IPS DF 6.9 (cell line): ENCODE measurements at places on chromosomes 12 and 14.

- H3K4me3 ChIP-seq = no peak overlapping the region
- H3K36me3 ChIP-seq = peaks cover 34% of the 10 kb centered on the region
- H3K27ac ChIP-seq = no peak overlapping the region
- H3K27me3 ChIP-seq = no peaks in the 10 kb centered on the region
These were observed 7.4 kb downstream of the LRP1-AS start for GRCh38 chr12:57139796-57140649.

GRCh38 chr14:77221241-77221871 is 39.8 kb downstream of the TMEM63C start:
- no peak overlapping the region for H3K27ac ChIP-seq
- H3K4me3 ChIP-seq = no peak overlapping the region
- H3K36me3 ChIP-seq = no peaks in the 10 kb centered on the region
- peaks cover 20% of the 10 kb centered on the region for H3K4me1 ChIP-seq
- DNase-seq = no peak

DNA sequence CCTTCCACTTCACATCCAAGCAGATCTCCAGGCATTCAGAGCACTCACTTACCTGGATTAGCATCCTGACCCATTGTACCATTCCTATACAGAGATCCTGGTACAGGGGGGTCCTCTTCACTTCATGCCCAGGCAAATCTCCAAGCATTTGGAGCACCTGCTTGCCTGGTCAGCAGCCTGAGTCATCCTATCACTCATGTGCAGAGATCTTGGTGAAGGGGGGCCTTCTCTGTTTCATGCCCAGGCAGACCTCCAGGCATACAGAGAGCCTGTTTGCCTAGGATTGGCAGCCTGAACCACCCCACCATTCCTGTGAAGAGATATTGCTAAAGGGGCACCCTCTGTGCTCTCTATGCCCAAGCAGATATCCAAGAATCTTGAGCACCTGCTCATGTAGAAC is 111.1 kb upstream of the CCDC175 start:
- no peak overlapping the region for H3K27ac ChIP-seq
- no peaks in the 10 kb centered on the region for H3K36me3 ChIP-seq
- no peak for DNase-seq
- no peaks in the 10 kb centered on the region for H3K4me1 ChIP-seq
- H3K27me3 ChIP-seq = no peaks in the 10 kb centered on the region

DNA sequence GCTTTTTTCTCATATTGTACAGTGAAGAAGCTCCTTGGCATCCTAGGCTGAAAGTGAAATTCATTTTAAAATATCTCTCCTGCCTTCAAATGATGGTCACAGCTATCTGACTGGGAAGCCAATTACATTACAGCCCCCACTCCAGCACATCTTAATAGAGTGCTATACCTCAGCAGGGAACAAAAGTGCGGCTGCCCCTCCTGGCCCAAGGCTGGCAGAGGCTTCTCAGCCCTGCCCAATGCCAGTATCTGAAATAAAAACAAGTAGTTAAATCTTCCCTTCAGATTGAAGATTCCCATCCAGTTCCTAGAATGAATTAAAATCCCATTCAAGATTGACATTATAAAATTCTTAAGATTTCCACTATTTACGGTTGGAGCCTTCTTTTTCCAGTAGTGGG is 54.9 kb upstream of the GNG2 start:
- H3K27me3 ChIP-seq = no peaks in the 10 kb centered on the region
- H3K4me1 ChIP-seq = no peaks in the 10 kb centered on the region
- H3K27ac ChIP-seq = no peak overlapping the region
- DNase-seq = no peak
- H3K4me3 ChIP-seq = no peak overlapping the region
- H3K36me3 ChIP-seq = no peaks in the 10 kb centered on the region

GRCh38 chr14:24798911-24799462 is 165.0 kb upstream of the GZMB start:
- no peak for DNase-seq
- no peak overlapping the region for H3K4me3 ChIP-seq
- no peaks in the 10 kb centered on the region for H3K4me1 ChIP-seq
- H3K27ac ChIP-seq = no peak overlapping the region
- H3K36me3 ChIP-seq = no peaks in the 10 kb centered on the region

- H3K4me3 ChIP-seq = no peak overlapping the region
- no peak overlapping the region for H3K27ac ChIP-seq
- no peaks in the 10 kb centered on the region for H3K4me1 ChIP-seq
- no peaks in the 10 kb centered on the region for H3K27me3 ChIP-seq
- no peaks in the 10 kb centered on the region for H3K36me3 ChIP-seq
These were observed 266.9 kb downstream of the CCDC91 start for GRCh38 chr12:28456934-28457710.

- H3K36me3 ChIP-seq = no peaks in the 10 kb centered on the region
- H3K4me3 ChIP-seq = no peak overlapping the region
- DNase-seq = no peak
- H3K27me3 ChIP-seq = no peaks in the 10 kb centered on the region
- no peak overlapping the region for H3K27ac ChIP-seq
These were observed 910.4 kb downstream of the VRK1 start for GRCh38 chr14:97707603-97708002.

DNA sequence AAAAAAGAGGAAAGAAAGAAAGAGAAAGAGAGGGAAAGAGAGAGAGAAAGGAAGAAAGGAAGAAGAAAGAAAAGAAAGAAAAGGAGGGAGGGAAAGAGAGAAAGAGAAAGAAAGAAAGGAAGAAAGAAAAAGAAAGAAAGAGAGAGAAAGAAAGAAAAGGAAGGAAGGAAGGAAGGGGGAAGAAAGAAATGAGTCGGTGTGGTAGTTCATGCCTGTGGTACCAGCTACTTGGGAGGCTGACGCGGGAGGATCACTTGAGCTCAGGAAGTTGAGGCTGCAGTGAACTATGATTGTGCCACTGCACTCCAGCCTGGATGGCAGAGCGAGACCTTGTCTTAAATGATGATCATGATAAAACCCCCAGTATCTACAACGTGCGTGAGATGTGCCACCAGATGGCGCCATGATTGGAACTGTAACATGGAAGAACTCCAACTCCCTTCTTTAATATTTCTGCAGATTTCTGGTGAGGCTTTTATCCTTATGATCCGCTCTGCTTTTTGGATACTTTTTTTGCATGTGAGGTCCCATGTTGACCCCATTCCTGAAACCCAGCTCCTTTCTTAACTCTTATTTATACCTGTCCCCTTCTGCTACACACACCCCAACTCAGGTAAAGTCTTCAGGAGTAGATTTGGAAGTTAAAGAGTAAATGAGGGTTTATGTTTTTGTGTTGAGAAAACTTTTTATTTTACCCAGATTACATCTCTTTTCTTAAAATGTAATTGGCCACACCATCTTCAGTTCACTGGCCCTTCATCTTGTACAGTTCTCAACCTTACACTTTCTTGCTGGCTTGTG is 25.6 kb downstream of the RNASE10 start:
- H3K36me3 ChIP-seq = no peaks in the 10 kb centered on the region
- H3K4me1 ChIP-seq = no peaks in the 10 kb centered on the region
- no peaks in the 10 kb centered on the region for H3K27me3 ChIP-seq
- no peak overlapping the region for H3K27ac ChIP-seq

GRCh38 chr12:109950625-109951024 is 45.5 kb downstream of the GIT2 start:
- no peaks in the 10 kb centered on the region for H3K27me3 ChIP-seq
- no peak for DNase-seq
- H3K36me3 ChIP-seq = peaks cover 8% of the 10 kb centered on the region; the same call in 1 of the 2 replicates
- H3K4me1 ChIP-seq = peaks cover 5% of the 10 kb centered on the region; the same call in 1 of the 2 replicates
- no peak overlapping the region for H3K27ac ChIP-seq

- no peaks in the 10 kb centered on the region for H3K4me1 ChIP-seq
- H3K36me3 ChIP-seq = no peaks in the 10 kb centered on the region
- no peak overlapping the region for H3K27ac ChIP-seq
These were observed 139.4 kb downstream of the STXBP6 start for GRCh38 chr14:24910408-24910986.

- 0 out of 2 replicates have a peak, but pooled peaks cover 1% of the 10 kb centered on the region for H3K4me1 ChIP-seq
- H3K4me3 ChIP-seq = no peak overlapping the region
- DNase-seq = no peak
- no peak overlapping the region for H3K27ac ChIP-seq
These were observed 74.0 kb downstream of the KIF21A start for GRCh38 chr12:39368891-39369290.

- no peak for DNase-seq
- H3K27me3 ChIP-seq = no peaks in the 10 kb centered on the region
- no peaks in the 10 kb centered on the region for H3K36me3 ChIP-seq
- no peak overlapping the region for H3K27ac ChIP-seq
These were observed 215.5 kb downstream of the DPF3 start for GRCh38 chr14:72678356-72678755.

DNA sequence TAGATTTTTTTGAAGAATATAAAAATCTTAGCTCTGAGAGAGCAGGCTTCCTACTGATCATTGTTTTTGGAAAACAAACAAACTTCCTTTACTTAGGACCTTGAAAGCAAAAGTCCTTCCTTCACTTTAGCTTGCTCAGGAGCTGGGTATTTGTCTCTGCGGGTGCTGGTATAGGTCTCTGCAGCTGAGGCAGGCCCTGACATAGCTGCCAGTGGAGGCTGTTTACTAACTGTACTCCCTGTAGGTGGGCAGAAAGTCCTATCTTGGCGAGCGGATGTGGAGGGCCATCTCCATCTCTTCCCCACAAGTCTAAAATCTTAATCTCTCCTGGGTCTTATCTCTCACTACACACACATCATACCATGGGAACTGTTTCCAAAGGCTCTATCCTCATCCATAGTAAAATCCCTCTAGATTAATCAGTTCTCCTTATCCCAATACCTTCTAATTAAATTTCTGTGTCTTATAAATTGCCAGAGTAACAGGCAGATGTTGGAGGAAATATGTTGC is 4.1 kb upstream of the MIA2 start:
- H3K4me3 ChIP-seq = no peak overlapping the region
- no peak overlapping the region for H3K27ac ChIP-seq
- no peak for DNase-seq

DNA sequence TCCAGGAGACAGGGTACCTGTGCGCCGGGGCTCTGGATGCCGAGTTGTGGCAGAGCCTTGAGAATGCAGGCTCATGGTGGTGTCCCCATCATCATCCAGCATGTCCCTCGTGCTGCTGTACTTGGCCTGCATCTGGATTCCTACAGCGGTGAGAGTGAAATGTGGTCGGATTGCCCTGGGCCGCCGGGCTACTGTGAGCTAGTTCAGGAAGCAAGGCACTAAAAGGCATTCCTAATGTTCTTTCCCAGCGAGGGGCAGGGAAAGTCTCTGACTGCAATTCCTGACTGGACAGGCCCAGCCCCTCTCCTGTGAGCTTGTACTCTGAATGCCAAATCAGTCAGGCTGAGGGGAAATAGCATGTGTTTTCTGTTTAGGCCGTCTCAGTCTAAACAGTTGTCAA is at the start of gene CLEC1A:
Gene CLEC1A (minus strand): TSS at position 195 of the 400 bp plus-strand sequence. CDS start 63 bp downstream, at position 132.
- no peaks in the 10 kb centered on the region for H3K36me3 ChIP-seq
- no peak within 1 kb of the TSS for H3K4me3 ChIP-seq
- H3K27me3 ChIP-seq = no peaks in the 10 kb centered on the region

- no peaks in the 10 kb centered on the region for H3K27me3 ChIP-seq
- peaks cover 3% of the 10 kb centered on the region; the same call in 1 of the 2 replicates for H3K4me1 ChIP-seq
These were observed 163.0 kb upstream of the E2F7 start for GRCh38 chr12:77228376-77228775.

- H3K27ac ChIP-seq = no peak overlapping the region
- no peaks in the 10 kb centered on the region for H3K27me3 ChIP-seq
- no peak overlapping the region for H3K4me3 ChIP-seq
- H3K4me1 ChIP-seq = no peaks in the 10 kb centered on the region
These were observed 541.8 kb upstream of the FBXO33 start for GRCh38 chr14:39974036-39974435.

- no peak overlapping the region for H3K27ac ChIP-seq
- peaks cover 13% of the 10 kb centered on the region for H3K4me1 ChIP-seq
- H3K4me3 ChIP-seq = peak overlapping the region; percentile 72
- no peak for DNase-seq
These were observed 619 bp downstream of the RAB15 start for GRCh38 chr14:64971491-64971942.

- H3K27ac ChIP-seq = no peak overlapping the region
- no peaks in the 10 kb centered on the region for H3K36me3 ChIP-seq
- no peak for DNase-seq
- no peaks in the 10 kb centered on the region; the same call in 1 of the 2 replicates for H3K4me1 ChIP-seq
- no peaks in the 10 kb centered on the region for H3K27me3 ChIP-seq
These were observed 100.6 kb downstream of the LGMN start for GRCh38 chr14:92647797-92648279.

- peak; percentile 29 for DNase-seq
- no peaks in the 10 kb centered on the region for H3K36me3 ChIP-seq
- H3K4me3 ChIP-seq = no peak overlapping the region
- H3K27ac ChIP-seq = no peak overlapping the region
- H3K4me1 ChIP-seq = no peaks in the 10 kb centered on the region
- no peaks in the 10 kb centered on the region; the same call in 1 of the 2 replicates for H3K27me3 ChIP-seq
These were observed 4.7 kb downstream of the ADCK1 start for GRCh38 chr14:77804592-77804991.

DNA sequence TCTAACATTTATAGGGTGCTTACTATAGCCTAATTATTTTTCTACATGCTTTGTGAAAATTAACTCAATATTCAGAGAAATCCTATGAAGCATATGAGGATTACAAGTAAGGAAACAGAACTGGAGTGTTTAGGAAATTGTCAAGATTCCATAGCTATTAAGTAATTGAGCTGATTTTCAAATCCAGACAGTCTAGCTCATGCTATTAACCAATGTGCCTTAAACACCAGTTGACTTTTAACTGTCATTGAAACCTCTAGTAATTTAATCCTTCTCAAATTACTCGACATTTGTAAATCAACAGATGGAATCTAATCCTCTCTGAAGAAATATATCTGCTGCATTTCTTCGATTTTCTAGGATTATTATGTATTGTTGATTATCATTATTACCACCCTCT is 488.9 kb downstream of the MDGA2 start:
- no peak overlapping the region for H3K4me3 ChIP-seq
- no peak for DNase-seq
- no peak overlapping the region for H3K27ac ChIP-seq
- no peaks in the 10 kb centered on the region for H3K27me3 ChIP-seq
- no peaks in the 10 kb centered on the region for H3K36me3 ChIP-seq
- no peaks in the 10 kb centered on the region for H3K4me1 ChIP-seq

DNA sequence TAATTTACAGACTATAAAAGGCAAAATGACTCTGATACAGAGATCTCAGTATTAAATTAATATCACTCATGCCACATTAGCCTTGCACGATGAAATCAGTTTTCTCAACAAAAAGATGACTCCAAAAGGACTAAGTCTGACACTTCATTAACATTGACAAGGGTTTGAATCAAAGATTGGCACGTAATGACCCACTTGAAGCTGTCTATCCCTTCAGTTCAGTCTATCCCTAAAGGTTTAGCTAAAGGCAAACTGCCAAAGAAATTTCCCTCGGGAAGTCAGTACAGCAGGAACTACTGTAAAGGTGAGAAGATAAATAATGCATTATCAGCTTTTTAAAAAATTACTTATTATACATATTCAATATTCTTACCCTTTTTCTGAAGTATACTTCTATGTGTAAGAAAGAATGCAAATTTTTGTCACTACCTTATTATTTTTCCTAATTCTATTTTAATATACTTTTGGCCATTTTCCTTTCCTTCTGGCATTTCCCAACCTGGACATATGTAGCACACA is 127.1 kb downstream of the NELL2 start:
- DNase-seq = no peak
- no peak overlapping the region for H3K4me3 ChIP-seq
- H3K27ac ChIP-seq = no peak overlapping the region
